NCI-H2227 treated with DMSO at 0.1 percent for 48 hours (cell line): ENCODE measurements at places on chromosomes 2 and 18.

DNA sequence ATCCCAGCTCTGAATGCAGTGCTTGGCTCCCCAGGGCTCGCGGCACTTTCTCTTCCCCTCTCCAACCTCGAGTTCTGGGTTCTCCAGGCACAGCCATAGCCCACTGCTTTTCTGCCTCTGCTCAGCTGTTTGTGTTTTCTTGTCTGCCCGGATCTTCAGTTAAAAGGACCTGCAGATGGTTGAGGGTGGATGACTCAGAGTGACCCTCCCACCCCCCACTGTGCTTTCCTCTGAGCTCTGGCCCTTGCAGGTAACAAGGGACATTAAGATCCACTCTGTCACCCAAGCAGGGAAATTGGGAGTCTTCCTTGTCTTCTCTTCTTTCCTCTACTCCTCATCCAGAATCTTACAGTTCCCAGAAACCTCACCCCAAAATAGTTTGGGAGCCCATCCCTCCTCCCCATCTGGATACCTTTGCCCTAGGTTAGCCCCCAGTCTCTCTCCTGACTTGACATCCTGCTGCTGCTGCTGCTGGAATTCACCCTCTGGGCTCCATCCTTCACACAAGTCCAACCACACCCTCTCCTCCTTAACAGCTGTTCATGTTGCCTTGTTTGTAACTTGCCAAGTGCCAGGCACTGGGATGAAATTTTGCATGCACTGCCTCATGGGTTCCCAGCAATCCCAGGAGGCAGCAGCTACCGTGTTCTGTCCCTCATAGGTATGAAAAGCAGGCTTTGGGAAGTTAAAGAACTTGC lies 157.9 kb upstream of the TTC39C start:
- DNase-seq: no peak

DNA sequence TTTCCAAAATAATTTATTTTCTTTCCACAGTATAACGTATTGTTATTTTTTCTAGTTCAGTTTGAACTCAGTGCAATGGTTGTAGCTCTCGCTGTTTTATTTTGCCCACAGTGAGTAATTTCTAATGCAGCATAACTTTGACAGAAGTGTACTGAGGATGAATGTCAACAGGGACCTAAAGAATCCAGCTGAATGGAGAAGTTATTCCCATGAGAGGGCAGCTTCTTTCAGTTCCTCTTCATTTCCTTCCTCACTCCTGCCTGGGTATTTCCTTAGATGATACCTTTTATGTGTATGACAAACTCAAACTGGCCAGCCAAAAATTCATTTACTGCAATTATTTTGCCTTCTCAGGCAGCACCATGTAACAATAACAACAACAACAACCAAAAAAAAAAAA lies 1223.1 kb upstream of the ZEB2 start:
- DNase-seq: no peak

DNA sequence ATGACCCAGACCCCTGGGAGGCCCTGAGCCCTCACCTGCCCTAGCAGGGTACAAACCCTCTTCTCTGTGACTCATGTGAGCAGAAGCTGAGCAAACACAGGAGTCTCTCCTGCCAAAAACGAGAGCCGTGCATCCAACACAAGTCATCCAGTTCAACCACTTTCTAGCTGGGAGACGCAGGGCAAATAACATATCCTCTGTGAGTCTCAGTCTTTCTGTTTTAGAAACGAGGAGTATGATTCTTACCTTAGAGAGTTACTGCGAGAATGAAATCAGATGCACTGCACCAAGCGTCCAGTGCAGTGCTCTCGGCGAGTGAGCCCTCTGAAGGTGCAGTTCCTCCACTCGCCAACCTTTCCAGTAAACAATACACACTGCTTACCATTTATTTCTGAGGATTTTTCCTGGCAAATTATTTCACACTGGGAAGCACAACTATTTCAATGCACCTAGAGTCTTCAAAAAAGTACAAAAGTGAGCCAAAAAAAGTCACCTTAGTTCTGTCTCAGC lies 331.8 kb upstream of the MYT1L start:
- no peak for DNase-seq

DNA sequence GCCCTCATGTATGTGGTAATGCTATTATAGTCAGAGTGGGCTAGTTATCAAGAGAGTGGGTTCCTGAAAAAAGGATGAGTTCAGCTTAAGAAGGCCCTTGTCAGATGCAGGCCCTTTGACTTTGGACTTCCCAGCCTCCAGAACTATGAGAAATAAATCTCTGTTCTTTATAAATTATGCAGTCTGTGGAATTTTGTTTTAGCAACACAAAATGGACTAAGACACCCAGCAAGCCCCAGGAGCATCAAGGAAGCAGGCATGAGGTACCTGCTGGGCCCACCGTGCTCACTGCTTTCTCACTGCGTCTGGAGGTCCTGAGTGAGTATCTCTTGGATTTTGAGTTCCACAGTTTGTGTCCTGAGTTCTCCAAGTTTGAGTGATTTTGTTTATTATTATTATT lies 35.9 kb upstream of the LIPG start:
- DNase-seq: no peak

GRCh38 chr2:221495731-221496130 lies 76.4 kb downstream of the EPHA4 start:
- DNase-seq: no peak

DNA sequence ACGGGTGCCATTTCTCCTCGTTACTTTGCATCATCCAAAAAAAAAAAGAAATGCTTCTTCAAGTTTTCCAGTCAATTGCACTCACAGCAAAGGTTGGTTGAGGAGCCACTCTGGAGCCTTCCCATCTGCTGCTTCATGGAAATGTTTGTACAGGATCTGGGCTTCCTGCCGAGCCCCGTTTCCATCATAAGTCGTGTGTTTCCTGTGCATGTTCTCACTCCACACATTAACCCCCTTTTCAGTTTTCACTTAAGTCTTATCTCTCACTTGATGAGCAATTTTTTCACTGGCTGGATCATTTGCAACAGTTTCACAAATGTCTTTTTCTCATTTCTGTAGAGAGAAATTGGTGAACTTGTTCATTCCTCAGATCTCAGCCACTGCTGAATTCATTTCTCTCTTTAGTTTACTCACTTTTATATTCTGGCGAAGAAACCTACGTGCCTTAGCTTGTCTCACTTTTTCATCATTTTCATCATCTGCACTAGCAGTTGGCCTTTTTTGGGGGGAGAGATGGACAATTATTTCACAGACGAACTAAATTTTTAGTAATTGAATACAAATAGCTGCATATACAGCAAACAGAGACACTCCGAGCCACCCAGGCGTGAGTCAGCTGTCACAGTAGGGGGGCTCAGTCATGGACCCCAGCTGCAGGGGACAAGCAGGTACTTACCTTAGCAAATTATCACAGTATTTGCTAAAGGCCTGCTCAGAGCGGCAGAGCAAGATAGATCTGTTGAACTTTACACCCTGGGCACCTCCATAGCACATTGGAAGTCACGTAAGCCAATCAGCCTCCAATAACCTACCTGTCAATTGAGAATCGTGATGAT lies 750.8 kb upstream of the ID2 start:
- DNase-seq: no peak

GRCh38 chr2:168155046-168155445 lies 92.3 kb downstream of the STK39 start:
- no peak for DNase-seq

DNA sequence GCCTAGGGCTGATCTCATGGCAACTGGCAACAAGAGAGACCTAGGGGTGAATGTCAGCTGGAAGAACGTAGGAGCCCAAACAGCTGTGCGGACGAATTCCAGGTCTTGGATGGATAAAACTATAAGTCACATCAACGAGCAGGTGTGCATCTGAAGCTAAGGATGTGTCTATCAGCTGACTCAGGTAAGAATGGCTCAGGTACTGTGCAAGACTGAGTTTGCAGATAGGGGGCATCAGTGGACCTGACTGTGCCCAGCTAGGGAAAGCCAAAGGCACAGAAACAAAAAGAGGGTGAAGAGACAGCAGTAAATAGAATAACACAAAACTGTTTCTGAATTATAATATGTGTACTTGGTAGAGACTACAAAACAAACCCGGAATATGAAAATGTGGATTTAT lies 357.3 kb downstream of the ZEB2 start:
- no peak for DNase-seq

DNA sequence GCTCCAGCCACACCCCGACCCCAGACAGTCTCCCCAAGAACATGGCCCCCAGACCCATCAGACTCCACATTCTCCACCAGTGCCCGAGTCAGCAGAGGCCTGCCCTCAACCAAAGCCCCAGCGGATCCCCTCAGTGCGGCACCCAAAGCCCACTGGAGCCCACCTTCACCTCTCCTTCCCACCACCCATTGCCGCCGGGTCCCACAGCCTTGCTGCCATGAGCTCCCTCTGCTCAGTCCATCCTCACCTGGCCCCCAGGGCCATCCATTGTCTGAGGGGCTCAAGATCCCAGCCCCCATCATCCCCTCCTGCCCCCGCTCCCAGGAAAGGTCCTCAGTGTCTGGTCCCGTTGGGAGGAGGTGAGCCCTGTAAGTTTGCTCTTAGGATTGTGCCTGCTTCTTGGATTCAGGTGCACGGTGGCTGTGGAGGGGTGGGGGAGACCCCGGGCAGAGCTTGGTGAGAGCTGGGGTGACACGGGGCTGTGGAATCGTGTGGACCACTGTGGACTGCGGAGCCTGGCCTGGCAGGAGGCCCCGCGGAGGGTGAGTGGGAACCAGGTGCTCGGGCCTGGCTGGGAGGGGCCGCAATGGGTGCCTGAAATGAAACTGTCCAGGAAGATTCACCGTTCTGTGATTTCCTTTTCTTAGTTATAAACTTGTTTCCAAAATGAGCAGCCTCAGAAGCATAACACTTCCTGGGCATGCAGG lies 32.7 kb upstream of the GPC1 start:
- DNase-seq: no peak
